ENCODE measurements at places on chromosomes 3 and 15.

GRCh38 chr3:149501524-149501923, 27.0 kb downstream of the TM4SF4 start:
- DNase-seq = no peak

DNA sequence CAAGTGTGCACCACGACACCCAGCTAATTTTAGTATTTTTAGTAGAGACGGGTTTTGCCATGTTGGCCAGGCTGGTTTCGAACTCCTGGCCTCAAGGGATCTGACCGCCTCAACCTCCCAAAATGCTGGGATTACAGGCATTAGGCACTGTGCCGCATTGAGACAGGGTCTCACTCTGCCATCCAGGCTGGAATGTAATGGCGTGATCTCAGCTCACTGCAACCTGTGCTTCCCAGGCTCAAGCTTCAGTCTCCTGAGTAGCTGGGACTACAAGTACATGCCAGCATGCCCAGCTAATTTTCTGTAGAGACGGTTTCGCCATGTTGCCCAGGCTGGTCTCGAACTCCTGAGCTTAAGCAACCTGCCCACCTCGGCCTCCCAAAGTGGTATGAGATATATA, 51.6 kb downstream of the ACAD9 start:
- DNase-seq = no peak

DNA sequence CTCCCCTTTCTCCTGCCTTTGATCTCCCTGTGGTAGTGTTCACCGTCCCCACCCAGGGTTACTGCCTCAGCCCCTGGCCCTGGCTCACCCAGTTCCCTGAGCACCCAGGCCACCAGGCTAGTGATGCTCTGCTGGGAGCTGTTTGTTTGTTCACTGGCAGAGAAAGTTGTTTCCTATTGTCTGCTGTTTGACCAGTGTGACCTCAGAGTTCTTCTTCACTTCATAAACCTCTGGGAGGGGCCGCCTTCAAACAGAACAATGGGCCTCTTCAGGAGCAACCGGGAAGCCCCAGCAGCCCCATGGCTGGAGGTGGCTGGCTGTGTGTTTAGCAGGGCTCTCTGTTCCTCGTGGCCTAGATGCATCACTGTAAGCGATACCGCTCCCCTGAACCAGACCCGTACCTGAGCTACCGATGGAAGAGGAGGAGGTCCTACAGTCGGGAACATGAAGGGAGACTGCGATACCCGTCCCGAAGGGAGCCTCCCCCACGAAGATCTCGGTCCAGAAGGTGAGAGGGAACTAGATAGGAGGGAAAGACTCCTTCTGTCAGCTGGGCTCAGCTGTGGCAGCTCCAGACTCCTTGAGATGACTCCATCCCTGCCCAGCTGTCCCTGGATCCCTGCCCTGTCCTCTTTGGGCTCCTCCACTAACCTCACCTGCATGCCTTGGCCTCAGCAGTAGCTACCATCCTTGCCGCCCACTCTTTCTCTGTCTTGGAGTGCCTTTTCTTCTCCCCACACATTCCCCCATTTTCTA, 3.4 kb downstream of the CLK3 start:
- DNase-seq = no peak

DNA sequence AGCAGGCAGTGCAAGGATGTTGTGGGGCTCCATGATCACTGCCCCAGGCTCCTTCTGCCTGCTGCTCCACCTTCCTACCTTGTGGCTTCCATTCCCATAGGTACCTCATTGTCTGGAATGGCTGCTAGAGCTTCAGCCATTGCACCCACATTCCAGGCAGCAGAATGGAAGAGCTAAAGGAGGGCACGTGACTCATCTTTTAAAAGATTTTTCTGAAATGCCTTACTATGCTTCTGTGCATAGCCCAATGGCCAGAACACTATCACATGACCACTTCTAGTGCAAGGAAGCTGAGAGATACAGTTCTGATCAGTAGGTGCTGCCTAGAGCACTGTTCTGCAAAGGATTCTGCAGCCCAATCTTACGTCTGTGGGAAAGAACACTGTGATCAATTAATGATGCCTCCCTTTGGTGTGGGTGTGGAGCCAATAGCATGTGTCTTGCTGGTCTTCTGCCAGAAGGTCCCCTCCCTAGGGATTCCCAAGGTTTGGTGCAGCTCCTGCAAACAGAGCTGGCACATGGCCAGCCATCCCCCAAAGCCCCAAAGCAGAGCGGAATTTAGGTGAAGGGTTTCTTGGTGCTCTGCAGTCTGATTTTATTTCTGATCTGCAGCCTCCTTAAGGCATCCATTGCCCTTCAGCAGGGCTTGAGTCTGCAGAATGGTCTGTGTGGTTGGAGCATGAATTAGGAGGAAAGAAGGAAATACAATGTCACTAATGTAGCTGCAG, 34.4 kb downstream of the SPSB4 start:
- no peak for DNase-seq

GRCh38 chr15:81454024-81454423, 80.0 kb upstream of the TMC3 start:
- no peak for DNase-seq

- no peak for DNase-seq
Measured at GRCh38 chr3:9886328-9886727, 4.1 kb upstream of the JAGN1 start.

- no peak for DNase-seq
Measured at GRCh38 chr3:117495620-117496019, 786.0 kb downstream of the TUSC7 start.

DNA sequence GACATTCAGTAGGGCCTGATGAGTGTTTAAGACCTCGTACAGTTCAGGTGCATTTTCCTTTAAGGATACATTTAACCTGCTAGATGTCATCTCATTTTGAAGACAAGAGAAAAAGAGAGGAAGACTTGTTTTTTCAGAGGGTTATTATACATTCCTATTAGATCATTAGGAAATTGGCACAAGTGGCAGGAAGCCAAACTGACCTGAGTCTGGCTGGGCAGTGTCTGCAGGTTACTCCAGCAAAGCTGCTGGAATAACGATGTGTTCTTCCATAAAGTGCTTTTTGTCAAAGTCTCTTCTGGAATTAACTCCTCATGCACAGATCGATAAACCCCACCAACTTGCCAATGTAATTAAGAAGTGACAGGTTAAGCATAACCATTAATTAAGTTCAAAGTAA, 396.4 kb upstream of the TPRG1 start:
- DNase-seq = no peak

DNA sequence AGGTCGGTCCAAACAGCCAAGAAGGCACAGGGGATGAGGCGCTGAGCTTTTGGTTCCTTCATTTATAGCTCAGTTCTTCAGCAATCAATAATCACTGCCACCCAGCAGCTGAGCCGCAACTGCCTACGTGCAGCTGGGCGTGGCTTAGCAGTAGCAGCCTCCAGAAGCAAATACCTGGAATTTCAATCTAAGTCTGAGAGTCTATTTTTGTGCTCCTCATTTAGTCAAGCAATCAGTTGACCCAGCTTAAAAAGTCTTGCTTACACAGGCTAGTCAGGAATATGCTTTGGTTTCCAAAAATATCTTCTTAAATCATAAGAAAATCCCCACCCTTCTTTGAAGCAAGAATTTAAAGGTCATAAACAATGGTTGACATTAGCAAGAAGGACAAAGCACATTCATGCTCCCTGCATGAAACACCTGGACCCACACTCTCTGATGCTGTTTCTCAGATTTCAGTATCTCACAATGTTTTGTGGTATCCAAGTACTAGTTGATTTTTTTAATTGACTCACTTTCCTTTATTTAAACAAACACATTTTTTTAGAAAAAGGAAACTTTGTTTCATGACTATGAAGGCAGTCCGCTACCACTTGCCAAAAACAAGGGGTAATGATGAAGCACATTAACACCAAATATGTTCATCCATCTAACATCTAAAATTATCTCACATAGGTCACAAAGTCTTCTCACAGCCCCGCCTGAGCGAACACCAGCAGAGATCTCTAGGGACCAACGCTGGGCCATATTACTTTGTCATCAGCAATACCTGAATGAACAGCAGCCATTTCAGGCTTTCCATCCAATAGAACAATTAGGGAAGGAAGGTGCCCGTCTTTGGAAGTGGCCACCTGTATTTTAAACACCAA, 106.1 kb downstream of the OXNAD1 start:
- DNase-seq = peak; percentile 32

GRCh38 chr3:134693804-134694203, 43.0 kb upstream of the KY start:
- no peak for DNase-seq

Data from CD4-positive, alpha-beta T cell treated with Interferon gamma for 1 hour (primary cell).